ENCODE measurements at places on chromosomes 16 and 17.
A peak's percentile ranks its signal among the peaks of the same experiment; 100 is the strongest.

- DNase-seq, result no peak
Observed at GRCh38 chr17:8757189-8757588, 1.2 kb downstream of the SPDYE4 start.

DNA sequence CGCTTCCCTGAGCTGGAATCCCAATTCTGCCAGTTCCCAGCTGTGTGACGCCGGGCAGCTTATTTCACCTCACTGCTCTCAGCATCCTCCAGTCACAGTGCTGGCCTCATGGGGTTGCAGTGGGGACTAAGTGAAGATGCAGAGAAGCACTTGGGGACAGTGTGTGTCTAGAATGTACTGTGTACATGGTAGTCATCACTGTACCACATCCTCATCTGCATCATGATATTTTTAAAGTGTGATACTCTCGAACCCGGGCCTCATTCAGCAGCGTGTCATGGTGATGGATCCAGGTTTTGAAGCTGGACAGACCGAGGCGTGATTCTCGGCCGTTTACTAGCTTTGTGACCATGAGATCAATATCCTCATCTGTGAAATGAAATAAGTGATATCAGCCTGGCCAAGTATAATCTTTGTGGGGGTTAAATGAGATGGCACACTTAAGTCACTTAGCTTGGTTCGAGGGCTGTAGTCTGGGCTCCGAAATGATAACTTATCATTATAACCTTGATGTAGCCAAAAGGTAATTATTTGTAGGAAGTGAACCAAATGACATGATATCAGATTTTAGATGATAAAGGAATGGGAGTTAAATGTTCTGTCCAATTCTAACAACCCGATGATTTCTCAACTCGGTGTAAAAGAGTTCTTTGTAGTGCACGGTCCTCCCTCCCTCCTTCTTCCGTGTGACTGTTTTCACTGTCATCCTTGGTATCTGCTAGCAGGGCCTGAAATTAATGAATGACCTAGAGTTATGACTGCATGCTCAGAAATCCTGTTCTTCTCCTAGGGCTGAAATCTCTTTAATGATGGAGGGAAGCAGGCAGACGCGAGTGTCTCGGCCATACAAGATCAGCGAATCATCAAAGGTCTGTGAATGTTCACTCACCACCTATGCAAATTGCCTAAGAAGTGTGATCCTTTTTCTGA lies 2.0 kb downstream of the KLHL36 start:
- DNase-seq, result no peak

- no peak for DNase-seq
Observed at GRCh38 chr17:80523054-80523744, 21.4 kb upstream of the RPTOR start.

- no peak for DNase-seq
Observed at GRCh38 chr17:19374136-19374535, 4.2 kb upstream of the MAPK7 start.

DNA sequence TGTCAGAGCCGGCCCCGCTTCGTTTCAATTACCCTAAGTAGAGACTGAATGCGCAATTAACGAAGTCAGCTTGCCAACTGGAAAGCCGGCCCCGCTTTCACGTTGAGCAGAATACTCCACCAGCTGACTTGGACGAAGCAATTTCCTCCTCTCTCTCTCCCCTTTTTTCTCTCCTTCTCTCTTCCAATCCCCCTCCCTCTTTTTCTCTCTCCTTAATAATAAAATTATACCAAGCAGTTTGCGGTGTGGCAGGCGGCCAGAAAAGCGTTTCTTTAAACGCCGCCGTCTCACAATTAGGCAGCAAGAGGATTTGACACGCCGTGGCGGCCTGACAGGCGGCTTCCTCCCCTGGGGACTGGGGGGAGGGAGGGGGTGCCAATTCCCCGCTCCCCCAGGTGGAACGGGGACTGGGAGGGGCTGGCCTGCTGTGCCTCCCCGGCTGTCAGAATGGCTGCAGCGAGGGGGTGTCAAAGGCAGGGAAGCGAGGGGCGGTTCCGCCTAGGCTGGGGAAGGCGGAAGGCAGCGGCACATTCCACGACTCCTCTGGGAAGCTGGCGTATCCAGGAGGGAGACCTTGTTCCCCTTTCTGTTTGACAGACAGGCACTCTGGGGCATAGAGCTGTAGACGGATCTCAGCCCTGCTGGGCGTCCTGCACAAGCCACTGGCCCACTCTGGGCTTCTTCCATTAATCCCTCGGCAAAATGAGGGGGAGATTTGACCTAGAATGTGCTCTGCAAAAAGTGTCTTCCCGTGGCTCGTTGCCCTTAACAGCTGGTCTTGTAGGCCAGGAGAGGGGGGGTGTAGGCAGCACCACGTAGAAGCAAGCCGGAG lies 52.7 kb downstream of the SREBF1 start:
- DNase-seq, result no peak

DNA sequence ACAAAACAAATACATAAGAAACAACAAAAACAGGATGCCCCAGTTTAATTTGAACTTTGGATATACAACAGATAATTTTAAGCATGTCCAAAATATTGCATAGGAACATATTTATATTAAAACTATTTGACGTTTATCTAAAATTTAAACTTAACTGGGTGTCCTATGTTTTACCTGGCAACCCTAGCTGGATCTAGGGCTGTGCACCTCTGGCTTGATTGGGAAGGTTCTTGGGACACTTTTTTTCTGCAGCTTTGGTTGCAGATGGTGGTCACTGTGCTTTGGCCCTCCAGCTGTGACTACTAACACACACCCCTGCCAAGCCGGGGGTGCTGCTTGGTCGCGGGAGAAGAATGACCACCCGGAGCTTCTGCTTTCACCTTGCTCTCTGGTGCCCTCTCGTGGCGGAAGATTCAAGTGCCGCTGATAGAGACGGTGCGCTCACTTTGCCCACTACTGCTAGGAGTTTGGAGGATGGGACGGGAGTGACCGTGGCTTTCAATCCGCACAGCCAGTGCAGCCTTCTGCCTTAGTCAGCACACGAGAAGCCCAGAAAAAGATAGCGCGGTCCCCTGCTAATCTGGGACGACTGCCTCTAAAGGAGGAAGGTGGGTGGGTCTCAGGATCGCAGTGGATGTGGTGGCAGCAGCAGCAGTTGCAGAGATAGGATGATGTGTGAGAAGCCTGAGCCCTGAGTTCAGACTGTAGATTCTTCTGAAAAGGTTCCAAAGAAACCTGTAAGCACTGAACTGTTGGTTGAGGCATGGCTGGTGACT lies 6.7 kb downstream of the SPACA3 start:
- DNase-seq, result peak; percentile 39

- no peak for DNase-seq
Observed at GRCh38 chr16:14491861-14492529, 138.1 kb downstream of the PARN start.

DNA sequence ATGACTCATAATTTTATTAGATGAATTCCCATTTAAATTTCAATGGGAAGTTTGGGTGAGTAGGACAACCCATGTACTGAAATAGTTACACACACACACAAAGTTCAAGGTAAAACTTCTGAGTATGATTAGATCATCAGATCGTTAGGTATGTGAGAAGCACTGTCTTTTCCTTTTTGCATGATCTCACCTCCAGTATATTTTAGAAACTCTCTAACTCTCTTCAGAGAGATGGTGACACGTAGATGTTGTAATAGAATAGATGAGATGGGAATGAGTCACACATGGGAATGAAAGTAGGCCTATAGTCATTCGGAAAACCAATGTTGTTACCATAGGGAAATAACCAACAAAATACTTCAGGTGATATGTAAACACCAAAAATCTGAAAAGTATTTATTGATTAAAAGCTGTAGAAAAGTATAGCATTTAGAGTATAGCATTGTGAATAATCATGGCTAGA lies 22.2 kb downstream of the KRT23 start:
- DNase-seq, result no peak

DNA sequence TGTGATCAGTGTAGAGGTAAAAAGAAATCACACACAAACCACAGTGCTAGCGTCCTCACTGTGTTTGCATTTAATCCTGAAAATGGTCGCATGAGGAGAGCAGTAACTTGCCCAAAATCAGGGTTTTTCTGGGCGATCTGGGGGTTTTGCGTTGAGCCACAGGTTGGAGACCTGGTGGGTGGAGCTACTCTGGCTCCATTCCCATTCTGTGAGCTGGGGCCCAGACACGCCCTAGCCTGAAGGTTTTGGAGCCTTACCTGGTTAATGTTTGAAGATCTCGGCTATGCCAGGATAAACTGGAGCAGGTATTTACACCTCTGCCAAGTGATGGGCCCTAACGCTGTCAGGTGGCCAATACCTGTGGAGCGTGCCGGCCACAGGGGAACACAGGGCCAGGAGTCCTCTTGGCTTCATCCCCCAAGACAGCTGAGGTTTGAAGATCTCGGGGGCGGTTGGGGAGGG lies 48.4 kb downstream of the MPRIP start:
- no peak for DNase-seq

DNA sequence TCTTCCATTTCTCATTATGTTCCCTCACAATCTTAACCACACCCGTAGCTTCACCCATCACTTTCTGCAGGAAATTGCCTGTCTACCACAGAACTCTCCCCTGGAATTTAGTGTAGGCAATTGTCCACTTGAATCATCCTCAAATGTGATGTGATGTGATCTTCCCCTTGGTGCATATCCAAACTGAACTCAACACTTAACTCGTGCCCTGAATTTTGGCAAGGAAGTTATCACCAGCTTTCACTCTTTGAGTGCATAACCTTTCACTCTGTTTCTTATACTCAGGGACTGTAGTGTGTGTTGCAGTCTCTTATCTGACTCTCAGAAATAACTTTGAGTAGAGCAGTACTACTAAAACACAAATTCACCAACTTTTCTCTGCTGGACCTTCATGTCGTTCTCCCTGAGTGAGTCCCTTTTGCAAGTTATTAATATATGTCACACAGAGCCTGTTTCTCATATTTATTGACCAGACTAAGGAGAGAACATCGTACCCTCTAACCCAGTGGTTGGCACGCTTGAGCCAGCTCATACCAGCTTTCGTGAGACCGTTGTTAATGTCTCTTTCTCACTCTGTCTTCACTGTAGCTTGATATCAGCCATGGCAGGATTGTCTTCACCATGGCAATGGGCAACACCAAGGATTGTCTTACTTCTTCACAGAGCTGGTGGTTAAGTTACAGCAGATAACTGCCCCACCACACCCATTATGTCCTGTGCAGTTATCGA lies 558.9 kb upstream of the HSBP1 start:
- no peak for DNase-seq

- DNase-seq, result no peak
Observed at GRCh38 chr16:88976366-88977017, 515 bp downstream of the CBFA2T3 start.

- DNase-seq, result no peak
Observed at GRCh38 chr17:28843816-28844148, 1.2 kb upstream of the FAM222B start.

DNA sequence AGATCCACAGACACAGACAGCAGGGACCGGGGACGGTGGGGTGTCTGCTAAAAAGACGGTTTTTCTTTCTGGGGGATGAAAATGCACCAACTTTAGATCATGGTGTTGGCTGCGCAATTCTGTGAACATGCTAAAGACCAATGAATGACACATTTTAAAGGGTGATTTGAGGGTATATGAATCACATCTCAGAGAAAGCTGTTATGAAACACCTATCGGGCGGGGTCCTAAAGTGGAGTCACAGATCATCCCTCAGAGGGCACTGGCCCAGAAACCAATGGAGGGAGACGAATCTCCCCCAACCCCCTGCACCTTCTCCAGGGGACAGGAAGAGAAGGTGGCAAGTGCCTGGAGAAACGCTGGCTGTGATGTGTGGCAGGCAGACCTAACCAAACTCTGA lies 26.0 kb downstream of the KLHDC4 start:
- DNase-seq, result no peak

GRCh38 chr17:40623419-40624210 lies 24.0 kb downstream of the SMARCE1 start:
- DNase-seq, result no peak

- no peak for DNase-seq
Observed at GRCh38 chr16:72961863-72962262, 86.1 kb downstream of the ZFHX3 start.

DNA sequence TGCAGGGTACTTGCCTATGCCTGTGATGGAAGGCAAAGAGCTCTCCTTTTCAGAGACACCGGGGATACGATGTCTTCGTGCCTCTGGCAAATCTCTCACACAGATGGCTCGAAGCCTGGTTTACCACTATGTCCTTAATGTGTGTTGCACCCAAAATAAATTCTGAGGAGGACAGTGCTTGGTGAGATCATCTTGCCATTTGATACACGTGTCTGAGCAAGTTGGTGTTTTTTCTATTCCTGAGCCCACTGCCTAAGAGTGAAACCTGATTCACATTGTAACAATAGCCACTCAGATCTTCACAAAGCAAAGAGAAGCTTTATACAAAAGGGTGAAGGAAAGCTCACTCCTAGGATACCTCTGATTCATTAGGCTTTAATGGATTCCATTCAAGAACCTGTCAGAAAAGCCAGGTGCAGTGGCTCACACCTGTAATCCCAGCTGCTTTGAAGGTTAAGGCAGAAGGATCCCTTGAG lies 33.1 kb upstream of the AKAP1 start:
- no peak for DNase-seq

GRCh38 chr16:85825326-85825725 lies 25.8 kb downstream of the COX4I1 start:
- DNase-seq, result no peak

All from stimulated activated CD4-positive, alpha-beta T cell treated with anti-CD3 and anti-CD28 coated beads, Interleukin-4, amount 100 ng/mL, for 4 hours (primary cell).